Renal cortex interstitium (tissue), 15 donors: ENCODE measurements at places on chromosomes 2 and 18.

- DNase-seq, result no peak
These were observed 33.3 kb downstream of the LONRF2 start for GRCh38 chr2:100289020-100289419.

DNA sequence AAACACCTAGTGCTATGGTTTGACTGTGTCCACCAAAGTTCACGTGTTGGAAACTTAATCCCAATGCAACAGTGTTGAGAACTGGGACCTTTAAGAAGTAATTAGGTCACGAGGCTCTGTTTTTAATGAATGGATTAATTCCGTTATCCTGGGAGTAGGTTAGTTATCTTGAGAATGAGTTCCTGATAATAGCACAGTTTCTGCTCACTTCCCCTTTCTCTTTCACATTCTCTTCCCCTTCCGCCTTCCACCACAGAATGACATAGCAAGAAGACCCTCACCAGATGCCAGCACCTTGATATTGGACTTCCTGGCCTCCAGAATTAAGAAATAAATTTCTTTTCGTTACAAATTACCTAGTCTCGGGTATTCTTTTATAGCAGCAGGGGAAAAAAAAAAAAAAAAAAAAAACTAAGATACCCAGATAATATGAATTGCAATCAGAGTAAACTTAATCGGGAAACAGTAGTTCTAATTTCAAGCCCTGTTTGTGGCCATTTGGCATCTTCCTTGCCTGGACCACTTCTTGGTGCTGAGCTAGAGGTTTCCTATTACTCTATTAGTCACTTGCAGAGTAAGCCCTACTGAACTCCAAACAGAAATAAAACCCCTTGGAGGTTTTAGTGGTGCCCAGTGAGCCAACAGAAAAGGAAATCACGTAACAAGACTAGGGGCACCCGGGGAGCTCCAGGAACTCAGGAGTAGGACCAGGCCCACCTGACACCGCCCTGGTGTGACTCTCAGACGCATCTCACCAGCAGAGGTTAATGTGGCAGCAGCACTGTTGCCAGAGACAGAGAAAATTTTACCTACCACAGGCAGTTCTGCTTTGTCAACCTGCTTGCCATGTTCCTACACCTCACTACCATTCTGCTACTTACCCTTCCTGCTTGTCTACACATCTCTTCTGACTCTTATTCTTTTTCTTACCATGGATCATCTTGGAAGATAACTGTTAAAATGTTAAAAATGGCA is 147.6 kb upstream of the CAB39 start:
- no peak for DNase-seq

- no peak for DNase-seq
These were observed 23.2 kb downstream of the LAMA3 start for GRCh38 chr18:23712445-23712844.

- no peak for DNase-seq
These were observed 126.2 kb upstream of the DTNA start for GRCh38 chr18:34583895-34584294.
